ENCODE measurements at places on chromosomes 7 and 10.

DNA sequence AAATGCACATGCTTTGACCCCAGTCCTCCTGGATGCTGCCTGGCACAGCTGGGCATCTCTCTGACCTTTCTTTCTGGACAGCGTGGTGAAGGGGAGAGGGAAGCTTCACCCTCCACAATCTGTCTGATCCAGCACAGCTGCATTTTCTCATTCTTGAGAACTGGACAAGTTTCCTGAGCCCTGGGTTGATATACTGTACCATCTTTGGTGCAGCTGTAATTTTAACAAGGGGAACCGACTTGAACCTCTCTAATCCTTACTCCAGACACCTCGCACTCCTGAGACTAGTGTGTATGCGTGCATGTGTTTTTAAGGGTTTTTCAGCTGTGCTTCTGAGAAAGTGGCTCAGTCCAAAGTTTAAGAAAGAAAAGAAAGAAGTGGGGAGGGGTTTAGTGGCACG lies 655.7 kb downstream of the INHBA start:
- no peak for DNase-seq

DNA sequence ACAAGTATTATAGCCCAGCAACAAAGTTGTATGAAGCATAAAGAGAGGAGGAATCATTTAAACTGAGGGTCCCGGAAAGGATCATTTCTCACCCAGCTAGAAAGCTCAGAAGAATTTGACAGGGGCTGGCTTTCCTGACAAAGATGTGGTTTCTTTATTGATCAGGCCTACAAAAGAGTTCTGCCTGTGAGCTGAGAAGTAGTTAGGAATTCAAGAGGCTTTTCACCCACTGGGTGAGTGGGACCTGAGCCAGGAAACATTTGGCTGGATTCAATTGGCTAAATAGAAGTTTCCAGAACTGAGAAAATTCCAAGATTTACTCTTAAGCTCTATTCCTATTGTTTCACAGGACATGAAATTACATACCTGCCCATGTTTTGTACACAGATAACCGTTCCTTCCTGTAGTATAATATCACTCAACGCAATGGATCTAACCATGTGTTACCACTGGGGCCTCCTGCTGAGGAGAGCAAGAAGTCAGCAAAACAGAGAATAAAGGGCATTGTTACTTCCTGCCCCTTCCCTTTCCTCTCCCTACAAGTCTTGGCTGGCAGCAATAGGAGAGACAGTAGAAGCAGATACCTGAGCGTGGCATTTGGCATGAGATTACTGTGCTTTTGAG lies 53.9 kb upstream of the PAPSS2 start:
- no peak for DNase-seq

DNA sequence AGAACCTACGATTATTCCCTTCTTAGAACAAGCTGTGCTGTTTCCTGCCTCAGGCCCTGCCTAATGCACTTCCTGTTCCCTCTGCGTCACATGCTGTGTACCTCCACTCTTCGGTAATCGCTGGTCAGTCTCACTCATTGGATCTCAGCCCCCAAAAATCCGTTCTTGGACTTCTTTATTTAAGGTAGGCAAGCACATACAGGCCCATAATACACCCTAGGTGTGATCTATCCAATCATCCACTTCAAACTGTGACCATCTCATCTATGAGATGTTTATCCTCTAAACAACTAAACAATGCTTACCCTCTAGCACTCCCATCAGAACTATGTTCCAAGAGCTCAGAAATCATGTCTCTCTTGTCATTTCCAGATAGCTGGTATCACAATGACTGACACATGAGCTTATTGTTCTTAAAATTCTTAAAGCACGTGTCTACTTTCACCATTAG lies 83.9 kb downstream of the CADPS2 start:
- no peak for DNase-seq

- no peak for DNase-seq
Observed at GRCh38 chr7:32605032-32605431, 109.7 kb downstream of the AVL9 start.

All from BE2C (cell line).